ENCODE measurements at places on chromosomes 5 and 9.

GRCh38 chr5:124633209-124633608 is 113.2 kb downstream of the ZNF608 start:
- DNase-seq: no peak

DNA sequence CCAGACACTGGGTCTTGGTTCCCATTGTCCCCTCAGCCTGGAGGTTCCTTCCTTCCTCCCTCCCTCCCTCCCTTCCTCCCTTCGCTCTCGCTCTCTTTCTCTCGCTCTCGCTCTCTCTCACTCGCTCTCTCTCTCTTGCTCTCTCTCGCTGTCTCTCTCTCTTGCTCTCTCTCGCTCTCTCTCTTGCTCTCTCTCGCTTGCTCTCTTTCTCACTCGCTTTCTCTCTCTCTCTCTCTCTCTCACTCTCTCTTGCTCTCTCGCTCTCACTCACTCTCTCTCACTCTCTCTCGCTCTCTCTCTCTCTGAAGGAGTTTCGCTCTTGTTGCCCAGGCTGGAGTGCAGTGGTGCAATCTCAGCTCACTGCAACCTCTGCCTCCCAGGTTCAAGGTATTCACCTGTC is 23.4 kb downstream of the LAMC3 start:
- DNase-seq: no peak

DNA sequence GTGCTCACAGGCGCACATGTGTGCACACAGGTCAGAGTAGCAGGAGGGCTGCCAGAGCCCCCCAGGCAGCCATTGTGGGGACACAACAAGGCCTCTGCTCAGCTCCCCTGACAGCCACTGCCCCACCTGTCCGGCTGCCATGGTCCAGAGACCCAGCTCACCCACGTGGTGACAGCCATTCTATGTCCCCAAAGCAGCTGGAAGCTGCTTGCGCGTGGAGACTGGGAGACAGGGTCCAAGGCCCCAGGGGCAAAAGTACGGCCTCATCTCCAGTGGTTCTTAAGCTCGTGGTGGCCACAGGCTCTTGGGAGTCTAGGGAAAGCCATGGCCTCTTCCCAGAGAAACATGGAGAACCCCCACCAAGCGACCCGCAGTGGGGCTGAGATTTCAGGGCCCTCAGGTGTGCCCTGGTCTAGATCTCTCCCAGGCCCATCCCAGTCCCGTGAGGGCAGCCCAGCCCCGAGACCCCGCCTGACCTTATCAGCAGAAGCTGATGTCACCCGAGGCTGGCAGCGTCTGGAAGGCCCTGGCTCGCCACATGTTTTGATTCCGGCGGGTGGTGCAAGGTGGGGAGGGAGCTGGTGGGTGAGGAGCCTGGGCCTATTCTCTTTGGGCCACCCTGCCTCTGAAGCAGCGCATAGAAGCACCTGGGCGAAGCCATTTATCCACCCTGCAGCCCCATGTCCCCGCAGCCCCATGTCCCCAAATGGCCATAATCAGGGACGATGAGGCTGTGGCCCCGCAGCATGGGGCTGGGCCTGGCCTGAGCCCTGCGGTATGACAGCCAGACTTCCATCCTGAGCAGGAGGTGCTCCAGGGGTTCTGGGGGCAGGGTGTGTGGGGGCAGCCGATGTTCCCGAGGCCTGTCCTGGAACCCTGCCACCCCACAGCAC is 31.7 kb downstream of the GLT6D1 start:
- DNase-seq: no peak

DNA sequence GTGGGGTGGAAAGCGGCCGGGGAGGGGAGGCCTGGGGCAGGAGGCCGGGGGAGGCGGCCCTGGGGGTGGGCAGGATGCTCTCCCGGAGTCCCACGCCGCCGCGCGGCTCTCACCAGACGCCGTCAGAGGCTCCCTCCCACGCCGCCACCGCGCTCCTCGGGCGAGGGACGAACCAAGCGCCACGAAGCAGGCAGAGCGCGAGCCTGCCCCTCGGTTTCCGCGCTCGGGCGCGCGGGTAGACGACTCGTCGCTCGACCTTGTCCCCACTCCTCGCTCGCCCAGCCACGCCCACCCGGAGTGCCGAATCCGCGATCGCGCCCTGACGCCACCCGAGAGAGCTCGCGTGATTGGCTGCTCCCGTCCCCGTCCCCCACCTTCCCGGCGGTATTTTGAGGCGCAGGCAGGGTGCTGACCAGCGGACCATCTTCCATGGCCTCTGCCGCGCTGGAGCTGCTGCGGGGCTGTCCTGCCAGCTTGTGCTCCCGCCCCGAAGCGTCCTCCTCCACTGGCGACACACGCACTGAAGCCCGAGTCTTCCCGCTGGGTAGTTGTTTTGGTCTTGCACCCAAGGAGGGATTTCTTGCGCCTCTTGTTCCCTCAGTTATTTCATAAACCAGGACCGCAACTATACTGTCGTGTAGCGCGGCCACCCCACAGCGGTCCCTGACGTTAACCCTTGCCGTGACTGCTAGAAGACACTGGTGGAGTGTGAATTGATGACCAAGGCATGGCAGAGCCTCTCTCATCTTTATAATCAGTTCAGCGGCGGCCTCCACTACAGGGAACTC is at the start of gene GNE:
Gene GNE, minus strand, starts transcription at position 241 of the 788 bp plus-strand sequence. CDS start 9,093 bp downstream, outside the sequence.
- peak; percentile 88 for DNase-seq

DNA sequence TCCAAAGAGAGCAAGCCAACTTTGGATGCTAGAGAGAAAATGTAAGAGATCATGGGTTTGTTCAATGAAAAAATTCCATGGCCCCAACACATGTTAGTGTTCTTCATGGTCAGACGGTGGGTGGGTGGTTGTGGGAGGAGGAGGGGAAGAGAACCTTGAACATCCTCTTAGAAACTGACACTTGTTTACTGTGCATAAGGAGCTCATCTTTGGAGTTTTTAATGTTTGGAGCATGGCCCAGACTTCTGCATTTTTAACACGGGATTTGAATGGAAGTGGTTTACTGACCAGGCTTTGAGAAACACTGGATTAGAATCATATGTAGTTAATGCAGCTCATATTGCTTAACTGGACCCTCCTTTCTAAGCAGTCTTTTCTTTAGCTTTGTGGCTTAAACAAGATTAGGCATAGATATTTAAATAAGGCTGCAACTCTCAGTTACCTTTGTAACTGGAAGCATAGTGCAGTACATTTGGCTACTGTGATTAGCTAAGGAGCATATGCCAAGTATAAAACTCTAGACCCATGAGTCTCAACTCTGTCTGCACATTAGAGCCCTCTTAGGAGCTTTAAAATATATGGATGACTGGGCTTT is 60.1 kb downstream of the FOCAD start:
- DNase-seq: no peak

DNA sequence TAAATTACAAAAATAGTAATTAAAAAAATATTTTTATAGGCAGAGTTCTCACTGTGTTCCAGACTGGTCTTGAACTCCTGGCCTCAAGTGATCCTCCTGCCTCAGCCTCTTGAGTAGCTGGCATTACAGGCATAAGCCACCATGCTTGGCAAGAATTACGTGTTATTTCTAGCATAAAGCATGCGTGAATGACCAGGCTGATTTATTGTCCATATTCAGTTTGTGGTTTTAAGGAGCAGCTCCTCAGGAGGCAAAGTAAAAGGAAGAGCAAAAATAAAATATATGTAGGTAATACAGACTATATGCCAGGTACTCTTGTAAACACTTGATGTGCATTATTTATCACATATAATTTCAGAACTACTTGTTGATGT is 7.1 kb upstream of the CD180 start:
- no peak for DNase-seq

GRCh38 chr9:98142182-98142907 is 23.3 kb upstream of the TRIM14 start:
- DNase-seq: no peak

GRCh38 chr5:133473291-133473690 is 139.1 kb downstream of the FSTL4 start:
- no peak for DNase-seq

DNA sequence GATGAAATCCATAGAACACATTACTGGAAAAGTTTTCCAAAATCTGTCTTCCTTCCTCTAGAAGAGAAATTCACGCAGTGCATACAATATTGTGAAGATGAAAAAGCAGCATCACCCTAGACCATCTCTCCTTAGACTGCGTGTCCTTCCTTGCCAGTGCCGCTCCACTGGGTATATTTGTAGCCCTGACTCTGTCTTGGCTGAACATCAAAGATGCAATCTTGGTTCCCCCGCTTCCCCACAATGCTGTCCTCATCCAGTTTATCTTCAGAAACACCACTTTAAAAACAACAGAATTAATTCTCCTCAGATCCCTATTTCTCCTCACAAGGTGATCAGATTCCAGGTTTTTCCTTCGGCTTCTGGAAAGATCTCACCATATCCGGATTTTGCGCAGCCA is 53.9 kb downstream of the ROR2 start:
- no peak for DNase-seq

DNA sequence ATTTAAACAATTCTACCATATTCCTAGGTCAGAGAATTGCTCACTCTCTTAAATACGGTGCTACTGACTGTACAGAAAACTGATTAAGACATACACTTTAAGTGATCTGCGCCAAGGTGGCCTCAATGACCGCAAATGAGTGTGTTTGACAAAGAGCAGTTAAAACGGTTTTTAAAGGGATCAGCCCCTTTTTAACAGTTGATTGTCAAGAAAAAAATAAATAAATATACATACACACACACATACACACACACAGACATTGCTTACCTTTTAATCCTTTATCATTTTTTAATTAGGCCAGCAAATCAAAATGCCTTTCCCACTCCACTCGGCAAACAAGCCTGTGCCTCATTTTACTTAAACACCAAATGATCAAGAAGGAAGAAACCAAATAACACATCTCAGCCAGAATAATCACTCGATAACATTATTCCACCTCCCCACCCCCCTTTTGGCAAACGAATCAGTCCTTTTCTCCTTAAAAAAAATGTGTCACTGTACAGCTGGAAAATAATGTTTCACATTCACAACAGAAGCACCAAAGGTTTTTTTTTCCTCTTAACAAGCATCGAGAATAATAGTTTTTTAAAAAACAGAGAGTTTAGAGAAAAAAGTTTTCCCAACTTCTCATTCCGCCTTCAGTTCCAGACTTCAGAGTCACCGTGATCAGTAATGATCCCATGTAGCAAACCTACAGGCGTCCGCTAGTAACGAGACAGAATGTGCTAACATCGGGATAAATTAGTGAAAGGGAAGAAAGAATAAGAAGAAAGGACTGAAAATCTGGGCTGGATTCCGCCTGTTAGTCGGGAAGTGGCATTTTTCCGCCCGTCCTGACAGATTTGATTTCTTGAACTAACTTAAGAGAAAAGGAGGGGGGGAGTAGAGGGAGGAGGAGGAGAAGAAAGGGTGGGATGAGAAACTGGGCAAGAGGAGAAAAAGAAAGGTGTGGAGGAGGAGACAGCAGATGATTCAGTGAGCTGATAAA is at the start of gene ZNF608:
Gene ZNF608, minus strand, starts transcription at position 712 of the 988 bp plus-strand sequence. CDS start 1,650 bp downstream, outside the sequence.
- no peak for DNase-seq

- no peak for DNase-seq
Observed at GRCh38 chr5:16936150-16936988, at the start of gene MYO10. Gene MYO10, minus strand, starts transcription at chr5:16936288. Its CDS starts 480 bp downstream, at chr5:16935808.

- peak; percentile 89 for DNase-seq
Observed at GRCh38 chr5:122316656-122317055, 4.6 kb downstream of the SNCAIP start.

DNA sequence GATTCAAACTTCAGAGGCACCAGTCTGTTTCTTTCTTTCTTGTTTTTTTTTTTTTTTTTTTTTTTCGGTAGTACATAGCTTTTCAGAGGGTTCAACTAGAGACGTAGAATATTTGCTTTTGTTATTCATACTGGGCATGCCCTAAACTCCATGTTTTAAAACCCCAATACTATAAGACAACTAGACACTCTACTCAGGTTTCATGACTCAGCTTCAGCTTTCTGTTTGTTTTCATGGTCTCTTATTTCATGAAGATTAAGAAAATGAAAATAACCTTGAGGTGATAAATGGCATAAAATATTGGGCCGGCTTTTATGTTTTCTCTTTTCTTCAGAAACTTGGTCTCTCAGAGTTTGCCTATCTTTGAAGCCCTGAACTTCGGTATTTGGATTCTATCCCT is 2126.3 kb upstream of the ACO1 start:
- DNase-seq: no peak

DNA sequence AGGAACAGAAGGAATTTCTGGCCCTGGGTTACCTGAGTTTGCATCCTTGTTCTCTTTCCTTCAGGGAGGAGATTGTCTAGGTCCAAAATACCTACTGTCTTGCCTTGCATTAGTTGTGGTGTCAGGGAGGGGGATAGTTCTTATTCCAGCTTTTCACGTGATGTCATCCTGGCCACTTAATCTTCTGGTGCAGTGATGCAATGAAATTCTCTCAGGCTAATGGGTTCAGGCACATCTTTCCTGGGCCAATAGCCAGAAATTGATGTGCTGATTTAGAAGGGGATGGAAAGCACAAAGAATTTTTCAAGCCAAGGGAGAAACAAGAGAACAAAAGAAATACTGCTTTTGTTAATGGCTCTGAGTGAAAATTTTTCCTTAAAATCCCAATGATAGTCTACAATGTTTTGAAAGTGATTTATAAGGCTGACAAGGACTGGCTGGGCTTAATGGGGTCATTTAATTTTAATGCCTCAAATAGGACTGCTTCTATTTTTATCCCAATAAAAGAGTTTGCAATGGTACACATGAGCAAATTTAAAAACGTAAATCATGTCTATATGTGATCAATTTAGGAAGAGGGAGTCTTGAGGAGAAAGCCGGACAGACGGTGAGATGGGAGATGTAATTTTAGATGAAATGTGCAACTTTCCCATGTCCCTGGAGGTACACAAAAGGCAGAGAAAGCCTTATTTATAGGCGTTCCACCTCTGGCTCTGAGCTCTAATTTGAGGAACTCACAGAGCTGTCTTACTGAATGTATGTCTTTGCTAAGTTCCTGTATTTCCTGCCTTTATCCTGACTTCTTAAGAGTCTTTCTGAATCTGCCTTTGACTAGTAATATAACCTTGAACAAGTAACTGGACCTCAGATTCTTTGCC is 89.3 kb upstream of the SV2C start:
- DNase-seq: no peak

GRCh38 chr9:16309469-16310271 is 560.8 kb downstream of the BNC2 start:
- DNase-seq: no peak

GRCh38 chr9:125999504-125999881 is 252.3 kb downstream of the PBX3 start:
- no peak for DNase-seq

GRCh38 chr9:76608575-76609273 is 149.7 kb downstream of the GCNT1 start:
- no peak for DNase-seq

DNA sequence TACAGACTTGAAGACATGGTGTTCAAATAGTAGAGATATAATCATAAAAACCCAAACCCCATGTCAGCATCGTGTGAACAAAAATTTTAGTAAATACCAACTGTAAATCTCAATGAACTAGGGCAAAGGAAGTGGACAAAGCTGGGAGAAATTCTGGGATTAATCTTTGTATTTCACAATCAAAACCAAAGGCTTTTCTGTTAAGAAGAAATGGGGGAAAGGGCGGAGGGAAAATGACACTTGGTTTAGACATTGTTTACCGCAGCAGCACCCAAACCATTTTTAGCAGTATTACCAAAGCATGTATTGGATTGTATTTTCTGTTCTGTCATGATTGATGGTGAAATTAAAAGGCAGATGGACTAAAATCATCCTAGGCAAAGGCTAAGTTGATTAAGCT is 134.2 kb upstream of the PRSS3 start:
- DNase-seq: no peak

GRCh38 chr5:33764786-33765185 is 127.0 kb downstream of the ADAMTS12 start:
- DNase-seq: no peak
